ENCODE measurements at places on chromosomes 4 and X. TPM values are rescaled to one million over a fixed set of nuclear protein-coding genes. Genes with fewer than 3 reads are reported as not detected.

PABPC5 gene
- 1.2 TPM for total RNA-seq

REST gene
- 33.9 TPM for total RNA-seq

FGF5 gene
- total RNA-seq: 3.4 TPM

F8A3 gene
- total RNA-seq: 2.2 TPM

PIN4 gene
- 6.9 TPM for total RNA-seq

Data from epithelial cell of alveolus of lung (primary cell).